ENCODE measurements at places on chromosomes 11 and 22.
A peak's percentile ranks its signal among the peaks of the same experiment; 100 is the strongest.

GRCh38 chr11:99199341-99199740, 178.6 kb downstream of the CNTN5 start:
- DNase-seq = peak; percentile 7

GRCh38 chr22:19900707-19901436, 40.7 kb upstream of the COMT start:
- no peak for DNase-seq

- no peak for DNase-seq
Observed at GRCh38 chr11:94302776-94303175, 1.6 kb upstream of the IZUMO1R start.

DNA sequence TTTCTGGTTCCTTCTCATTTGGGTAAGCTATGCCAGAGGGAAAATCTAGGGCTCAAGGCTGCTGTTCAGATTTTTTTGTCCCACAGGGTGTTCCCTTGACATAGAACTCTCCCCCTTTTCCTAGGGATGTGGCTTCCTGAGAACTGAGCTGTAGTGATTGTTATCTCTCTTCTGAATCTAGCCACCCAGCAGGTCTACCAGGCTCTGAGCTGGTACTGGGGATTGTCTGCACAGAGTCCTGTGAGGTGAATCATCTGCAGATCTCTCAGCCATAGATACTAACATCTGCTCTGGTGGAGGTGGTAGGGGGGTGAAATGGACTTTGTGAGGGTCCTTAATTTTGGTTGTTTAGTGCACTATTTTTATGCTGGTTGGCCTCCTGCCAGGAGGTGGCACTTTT, 167.3 kb upstream of the PGR start:
- no peak for DNase-seq

- no peak for DNase-seq
Observed at GRCh38 chr22:36938028-36938425, 24.6 kb downstream of the CSF2RB start.

DNA sequence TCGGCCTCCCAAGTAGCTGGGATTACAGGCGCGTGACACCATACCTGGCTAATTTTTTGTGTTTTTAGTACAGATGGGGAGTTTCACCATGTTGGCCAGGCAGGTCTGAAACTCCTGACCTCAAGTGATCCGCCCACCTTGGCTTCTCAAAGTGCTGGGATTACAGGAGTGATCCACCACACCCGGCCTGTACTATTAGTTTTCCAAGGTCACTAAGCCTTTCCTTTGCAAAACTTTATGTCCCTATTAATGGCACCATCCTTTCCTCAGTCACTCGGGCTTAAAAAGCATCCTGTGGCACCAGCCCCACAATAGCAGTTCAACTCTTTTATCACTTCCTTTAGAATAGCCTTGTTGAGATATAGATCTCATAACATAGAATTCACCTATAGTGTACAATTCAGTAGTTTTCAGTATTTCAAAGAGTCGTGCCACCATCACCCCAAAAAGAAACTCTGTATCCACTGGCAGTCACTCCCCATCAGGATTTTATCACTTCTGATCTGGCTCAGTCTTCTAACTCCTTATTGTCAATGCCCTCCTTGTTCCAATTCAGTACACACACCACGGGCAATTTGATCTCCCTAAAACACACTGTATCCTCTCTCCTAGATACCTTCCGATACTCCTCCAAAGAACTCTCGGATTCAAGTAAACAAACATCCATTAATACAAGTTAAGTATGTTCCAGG, 921 bp upstream of the BCL2L13 start:
- DNase-seq = no peak

DNA sequence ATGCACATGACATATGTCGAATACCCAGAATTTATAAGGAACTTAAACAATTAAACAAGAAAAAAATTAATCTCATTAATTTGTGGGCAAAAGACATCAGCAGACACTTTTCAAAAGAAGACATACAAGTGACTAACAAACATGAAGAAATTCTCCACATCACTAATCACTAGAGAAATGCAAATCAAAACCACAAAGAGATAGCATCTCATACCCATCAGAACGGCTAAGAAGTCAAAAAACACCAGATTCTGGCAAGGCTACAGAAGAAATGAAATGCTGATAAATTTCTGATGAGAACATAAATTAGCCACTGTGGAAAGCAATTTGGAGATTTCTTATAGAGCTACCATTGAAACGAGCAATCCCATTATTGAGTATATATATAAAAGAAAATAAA, 210.6 kb upstream of the LUZP2 start:
- DNase-seq = no peak

- DNase-seq = no peak
Observed at GRCh38 chr11:35945137-35945518, 1.3 kb downstream of the LDLRAD3 start.

GRCh38 chr11:19200410-19201201, 1.2 kb downstream of the CSRP3 start:
- DNase-seq = no peak

DNA sequence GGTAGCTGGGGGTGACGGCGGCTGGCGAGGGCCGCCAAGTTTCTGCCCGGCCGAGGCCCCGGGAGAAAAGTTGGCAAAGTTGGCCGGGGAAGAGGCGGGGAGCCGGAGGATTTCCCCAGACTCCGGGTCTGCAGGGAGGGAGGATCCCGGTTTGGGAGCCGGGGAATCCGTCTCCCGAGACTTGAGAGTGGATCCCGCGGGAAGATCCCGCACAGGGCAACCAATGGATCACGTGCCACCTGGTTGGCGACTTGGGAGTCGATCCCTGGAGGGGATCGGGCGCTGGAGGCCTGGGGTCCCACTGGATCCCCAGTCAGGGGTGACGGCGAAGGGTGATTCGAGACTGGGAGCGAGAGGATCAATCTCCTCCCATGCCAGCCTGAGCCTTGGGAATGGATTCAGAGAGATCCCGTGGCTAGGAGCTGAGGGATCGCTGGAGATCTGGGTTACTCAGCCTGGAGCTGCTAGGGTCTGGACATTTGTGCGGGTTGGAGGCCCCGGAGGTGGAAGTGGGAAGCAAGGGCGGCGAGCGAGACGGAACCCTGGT, 394 bp downstream of the KIAA1671 start:
- peak; percentile 58 for DNase-seq

DNA sequence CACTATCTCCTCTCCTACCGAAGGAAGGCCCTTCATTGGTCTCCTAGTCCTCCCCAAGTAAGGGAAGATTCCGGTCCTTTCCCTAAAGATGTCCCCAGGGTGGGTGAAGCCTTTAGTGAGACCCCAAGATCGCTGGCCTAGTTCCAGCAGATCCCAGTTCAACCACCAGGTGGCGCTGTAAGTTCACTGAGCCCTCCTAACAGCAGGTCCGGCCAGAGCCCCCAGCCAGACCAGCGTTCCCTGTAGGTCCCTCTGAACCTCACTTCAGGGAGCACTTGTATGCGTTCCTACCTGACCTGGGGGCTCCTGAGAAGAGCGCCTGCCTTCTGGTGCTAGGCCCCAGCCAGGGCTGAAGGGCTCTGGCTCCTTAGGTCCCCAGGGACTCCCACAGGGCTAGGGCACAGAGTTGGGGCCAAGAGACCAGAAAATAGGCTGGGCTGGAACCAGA, 38.1 kb downstream of the LMO1 start:
- DNase-seq = no peak

DNA sequence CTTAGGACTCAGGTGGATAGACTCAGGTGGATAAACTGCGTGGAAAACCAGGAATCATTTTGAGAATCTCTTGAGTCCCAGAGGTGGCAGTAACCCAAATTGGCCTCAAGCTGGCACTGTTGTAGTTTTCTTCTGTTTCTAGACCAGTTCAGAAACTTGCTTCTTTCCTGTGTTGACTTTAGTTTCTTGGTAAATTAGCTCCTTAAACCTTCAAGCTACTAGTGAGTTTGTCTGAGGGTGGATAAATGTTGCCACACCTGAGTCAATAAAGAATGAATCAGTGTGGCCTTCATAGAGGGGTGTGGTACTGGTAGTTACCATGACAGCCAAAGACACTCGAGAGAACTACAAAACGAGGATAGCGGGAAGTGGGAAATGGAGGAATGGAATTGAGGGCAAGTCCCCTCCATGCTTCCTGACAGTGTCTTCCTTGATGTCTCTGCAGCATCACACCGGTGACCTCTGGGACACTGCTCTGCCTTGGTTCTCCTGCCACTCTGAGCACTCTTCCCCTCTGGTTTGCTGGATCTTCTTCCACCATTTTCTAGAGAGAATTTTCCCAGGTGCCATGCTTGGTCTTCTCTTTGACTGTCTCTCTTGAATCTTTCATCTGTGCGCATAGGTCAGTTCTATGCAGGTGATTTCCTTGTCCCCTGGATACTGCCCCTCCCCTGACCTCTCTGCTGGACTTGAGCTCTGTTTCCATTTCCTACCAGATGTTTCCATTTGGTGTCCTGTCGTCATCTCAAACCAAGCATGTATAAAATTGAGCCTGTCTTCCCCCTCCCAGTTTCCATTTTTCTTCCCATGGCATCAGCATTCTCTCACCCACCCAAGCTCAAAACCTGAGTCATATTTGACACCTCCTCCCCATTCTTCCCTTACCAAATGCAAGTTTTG, 7.2 kb downstream of the POLD4 start:
- DNase-seq = no peak

DNA sequence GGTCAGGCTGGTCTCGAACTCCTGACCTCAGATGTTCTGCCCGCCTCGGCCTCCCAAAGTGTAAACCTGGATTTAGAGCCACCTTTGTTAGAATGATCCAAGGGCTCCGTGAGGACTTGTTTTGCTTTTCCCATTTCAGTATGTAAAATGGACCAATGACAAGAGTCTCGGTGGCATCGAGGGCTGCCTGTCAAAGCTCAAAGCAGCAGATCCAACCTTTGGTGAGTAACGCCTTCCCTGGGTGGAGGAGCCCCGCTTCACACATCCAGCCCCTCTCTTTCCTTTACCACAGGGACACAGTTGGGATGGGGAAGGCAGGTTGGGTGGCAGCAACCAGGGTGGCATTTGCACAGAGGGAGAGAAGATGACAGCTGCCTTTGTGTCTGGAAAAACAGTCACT, 4.4 kb downstream of the TTC38 start:
- DNase-seq = no peak

DNA sequence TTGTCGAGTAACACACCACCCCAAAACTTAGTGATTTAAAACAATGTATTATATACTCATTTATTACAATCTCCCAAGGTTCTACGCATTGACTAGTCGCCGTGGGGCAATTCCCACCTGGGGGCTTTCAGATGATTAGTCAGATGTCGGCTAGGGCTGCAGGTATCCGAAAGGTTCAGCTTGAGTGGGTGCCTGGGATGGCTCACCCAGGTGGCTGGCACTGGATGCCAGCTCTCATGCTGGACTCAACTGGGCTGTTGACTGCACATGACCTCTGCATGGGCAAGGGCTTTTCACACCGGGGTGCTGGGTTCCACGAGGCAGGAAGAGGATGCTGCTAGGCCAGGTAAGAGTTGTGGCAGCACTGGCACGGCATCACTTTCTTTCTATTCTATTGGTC, 21.9 kb upstream of the MICAL2 start:
- no peak for DNase-seq

- DNase-seq = no peak
Observed at GRCh38 chr11:91194546-91194945, 971.7 kb upstream of the CHORDC1 start.

DNA sequence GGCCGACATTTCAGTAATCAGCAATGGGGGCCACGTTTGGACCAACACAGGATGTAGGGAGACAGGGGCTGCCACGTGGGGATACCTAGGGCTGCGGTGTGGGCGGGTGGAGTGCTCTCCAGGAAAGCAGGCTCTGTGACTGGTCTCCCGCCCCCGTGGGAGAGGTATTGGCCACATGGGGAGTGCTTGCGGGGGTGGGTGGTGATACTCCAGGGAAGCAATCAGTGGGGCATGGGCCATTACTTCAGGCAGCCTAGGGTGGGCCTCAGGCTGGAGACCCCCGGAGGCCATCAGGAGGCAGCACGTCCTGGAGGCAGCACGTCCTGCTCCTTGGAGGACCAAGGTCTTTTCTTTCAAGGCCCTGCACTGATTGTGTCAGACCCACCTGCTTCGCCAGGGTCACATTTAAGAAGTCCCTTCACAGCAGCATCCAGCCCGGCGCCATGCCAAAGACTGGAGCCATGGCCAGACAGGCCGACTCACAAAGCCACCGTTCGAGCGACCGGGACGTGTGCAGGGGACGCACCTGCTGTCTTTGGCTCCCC, 3.0 kb upstream of the MUC2 start:
- no peak for DNase-seq

- no peak for DNase-seq
Observed at GRCh38 chr11:46640036-46640788, 22.9 kb downstream of the ATG13 start.

GRCh38 chr11:1839204-1839923, 583 bp downstream of the TNNI2 start:
- no peak for DNase-seq

DNA sequence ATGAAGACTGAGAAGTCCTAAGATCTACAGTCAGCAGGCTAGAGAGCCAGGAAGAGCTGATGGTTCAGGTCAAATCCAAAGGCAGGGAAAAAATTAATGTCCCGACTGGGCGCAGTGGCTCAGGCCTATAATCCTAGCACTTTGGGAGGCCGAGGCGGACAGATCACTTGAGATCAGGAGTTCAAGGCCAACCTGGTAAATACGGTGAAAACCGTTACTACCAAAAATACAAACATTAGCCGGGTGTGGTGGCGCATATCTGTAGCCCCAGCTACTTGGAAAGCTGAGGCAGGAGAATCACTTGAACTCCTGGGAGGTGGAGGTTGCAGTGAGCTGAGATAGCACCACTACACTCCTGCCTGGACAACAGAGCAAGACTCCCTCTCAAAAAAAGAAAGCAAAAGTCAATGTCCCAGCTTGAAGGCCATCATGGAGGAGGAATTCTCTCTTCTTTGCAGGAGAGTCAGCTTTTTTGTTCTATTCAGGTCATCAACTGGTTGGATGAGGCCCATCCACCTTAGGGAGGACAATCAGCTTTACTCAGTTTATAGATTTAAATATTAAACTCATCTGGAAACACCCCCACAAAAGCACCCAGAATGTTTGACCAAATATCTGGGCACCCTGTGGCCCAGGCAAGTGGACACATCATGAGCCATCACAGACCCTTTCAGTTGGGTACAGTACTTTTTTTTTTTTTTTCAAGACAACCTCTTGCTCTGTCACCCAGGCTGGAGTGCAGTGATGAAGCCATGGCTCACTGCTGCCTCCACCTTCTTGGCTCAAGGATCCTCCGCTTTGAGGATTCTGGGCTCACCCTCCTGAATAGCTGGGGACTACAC, 4.3 kb upstream of the ZC3H7B start:
- no peak for DNase-seq

DNA sequence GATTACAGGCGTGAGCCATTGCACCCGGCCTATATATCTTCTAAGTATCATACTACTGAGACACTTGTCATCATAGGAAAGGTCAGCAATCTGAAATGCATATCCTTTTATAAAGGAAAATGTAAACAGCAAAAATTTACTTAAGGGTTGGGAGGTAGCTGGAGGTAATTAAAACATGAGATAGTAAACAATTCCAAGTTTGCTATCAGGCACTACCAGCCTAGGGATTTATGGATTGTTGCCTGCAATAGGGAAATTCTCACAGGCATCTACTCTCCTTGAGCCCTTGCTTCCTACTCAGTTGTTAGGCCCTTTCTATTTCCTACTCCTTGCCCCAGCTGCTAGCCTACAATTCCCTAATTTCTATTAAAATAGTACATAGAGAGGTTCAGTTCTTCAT, 16.1 kb downstream of the PGR start:
- no peak for DNase-seq

- no peak for DNase-seq
Observed at GRCh38 chr11:66589996-66590675, 2.7 kb downstream of the CCDC87 start.

GRCh38 chr11:11966826-11967668, 41.4 kb downstream of the DKK3 start:
- peak; percentile 12 for DNase-seq
